ENCODE measurements at places on chromosomes 11 and 22.

DNA sequence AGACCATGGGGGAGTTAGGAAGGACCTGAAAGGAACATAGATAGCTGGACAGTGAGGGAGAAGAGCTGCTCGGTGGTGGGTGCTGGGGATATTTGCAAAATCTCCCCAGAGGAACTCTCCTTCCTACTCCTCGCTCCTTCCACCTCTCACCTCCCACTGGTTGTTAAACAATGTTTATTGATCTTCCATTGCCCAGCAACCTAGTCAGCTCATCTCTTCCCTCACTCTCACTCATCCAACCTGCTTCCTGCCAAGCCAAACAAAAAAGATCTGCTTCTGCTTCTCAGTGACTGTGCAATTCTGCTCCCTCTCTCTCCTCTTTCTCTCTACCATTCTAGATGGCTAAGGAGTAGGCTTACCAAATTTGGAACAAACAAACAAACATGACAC, 115.0 kb downstream of the SLC1A2 start:
- no peak for DNase-seq

DNA sequence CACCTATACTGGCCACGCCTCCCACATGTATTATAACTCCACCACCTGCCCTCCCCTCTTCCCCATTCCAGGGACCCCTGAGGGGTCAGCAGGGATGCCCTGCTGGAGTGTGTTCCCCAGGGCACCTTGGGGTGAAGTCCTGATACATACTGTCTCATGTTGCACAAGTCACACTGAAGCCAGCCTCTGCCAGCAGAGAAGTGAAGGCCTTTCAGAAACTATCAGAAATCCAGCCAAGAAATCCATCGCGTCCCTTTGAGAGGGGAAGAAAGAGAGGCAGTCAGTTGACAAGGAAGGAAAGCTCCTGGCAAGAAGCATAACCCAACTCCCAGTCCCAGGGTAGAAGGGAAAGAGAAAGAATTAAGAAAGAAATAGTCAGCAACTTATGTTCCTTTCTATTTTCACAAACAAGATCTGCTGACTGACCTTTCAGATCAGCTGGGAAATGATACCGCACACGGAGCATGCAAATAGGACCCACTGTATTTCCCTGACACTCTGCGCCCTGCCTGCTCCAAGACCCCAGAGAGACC, 45.2 kb downstream of the SC5D start:
- DNase-seq: no peak

- peak; percentile 68 for DNase-seq
Measured at GRCh38 chr11:135027461-135027860, 615.4 kb upstream of the B3GAT1 start.

DNA sequence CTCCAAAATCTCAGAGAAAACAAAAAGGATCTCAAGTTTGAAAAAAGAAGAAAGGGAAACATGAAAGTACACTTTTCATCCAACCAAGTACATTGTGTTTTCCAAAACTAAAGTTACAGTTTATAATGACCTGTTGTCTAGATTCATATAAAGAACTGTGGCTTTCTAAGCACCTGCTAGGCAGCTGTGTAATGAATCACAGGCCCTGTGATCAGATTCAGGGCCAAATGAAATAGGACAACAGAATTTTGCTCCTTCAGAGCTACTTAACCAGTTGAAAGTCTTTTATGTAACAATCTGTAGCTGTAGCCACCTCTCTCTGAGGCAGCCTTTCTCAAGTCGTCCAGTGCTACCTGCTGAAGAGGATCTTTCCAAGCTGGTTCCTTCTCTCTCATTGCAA, 960.0 kb upstream of the RAG2 start:
- DNase-seq: no peak

DNA sequence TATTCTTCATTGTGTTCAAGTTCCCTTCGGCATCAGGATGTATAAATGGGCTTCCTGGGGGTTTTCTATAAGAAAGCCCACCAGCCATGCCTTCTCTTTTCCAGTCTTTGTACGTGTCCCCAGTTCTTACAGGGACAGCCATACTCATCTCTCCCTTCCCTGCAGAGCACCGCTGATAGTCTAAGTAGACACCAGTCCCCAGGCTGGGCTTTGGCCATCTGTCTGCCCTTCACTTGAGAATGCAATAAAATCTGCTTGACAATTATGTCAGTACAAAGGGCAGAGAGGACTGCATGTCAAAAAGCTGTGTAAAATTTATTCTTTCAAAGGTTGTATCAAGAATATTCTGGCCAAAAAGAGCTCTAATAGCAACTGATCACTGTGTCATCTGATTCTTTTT, 27.3 kb downstream of the NTM start:
- no peak for DNase-seq

GRCh38 chr11:2443881-2444820, at the start of gene TRPM5:
Gene TRPM5 (minus strand): TSS chr11:2444514. CDS start chr11:2423036, 21,478 bp downstream.
- no peak for DNase-seq

DNA sequence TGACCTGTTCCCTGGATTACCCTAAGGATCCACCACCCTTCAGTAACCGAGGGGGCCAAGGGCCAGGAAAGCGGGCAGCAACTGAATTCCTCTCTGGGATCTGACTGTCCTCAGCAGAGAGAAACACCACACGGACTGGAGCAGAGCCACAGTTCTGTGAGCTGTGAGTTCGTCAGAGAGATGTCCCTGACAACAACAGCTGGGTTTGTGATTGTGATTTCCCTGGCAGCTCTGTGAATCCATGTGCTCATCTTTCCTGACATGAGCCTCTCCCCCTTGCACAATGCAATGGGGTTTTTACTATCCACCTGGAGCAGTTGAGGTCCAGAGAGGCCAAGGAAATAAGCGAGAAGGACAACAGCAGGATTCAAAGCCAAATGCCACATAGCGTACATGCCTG, 69.4 kb upstream of the AMPD3 start:
- DNase-seq: no peak

DNA sequence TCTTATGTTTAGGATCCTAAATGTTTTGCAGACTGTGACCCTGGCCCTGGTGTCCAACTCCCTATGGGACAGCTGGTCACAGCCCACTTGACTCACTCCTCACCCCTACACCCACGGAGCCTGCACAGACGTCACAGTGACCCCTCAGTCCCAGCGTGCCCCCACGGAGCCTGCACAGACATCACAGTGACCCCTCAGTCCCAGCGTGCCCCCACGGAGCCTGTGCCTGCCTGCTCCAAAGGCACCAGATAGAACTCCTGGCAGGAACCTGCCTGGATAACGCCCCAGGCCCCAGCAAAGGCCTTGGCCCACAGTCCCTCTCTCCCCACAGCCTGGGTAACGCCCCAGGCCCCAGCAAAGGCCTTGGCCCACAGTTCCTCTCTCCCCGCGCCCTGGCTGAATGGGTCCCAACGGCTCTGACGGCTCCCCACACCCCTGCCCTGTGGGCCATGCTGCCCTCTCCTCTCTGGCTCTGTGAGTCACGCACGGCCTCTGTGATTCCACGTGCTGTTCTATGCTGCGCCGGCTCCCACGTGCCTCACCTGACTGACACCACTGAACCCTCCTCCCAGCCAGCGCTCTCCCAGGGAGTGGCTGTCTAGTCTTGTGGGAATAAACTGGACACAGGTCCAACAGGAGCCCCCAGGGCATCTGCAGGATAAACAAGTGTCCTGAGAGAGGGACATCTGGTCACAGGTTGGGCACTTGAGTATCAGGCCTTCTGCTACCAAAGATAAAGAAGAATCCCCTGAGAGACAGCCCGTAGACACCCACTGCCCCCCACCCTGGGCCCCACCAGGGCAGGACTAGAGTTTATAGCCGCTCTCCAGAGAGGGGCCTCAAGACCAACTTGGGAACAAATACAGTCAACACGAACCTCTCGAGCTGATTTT, 250.3 kb downstream of the BRD1 start:
- no peak for DNase-seq

DNA sequence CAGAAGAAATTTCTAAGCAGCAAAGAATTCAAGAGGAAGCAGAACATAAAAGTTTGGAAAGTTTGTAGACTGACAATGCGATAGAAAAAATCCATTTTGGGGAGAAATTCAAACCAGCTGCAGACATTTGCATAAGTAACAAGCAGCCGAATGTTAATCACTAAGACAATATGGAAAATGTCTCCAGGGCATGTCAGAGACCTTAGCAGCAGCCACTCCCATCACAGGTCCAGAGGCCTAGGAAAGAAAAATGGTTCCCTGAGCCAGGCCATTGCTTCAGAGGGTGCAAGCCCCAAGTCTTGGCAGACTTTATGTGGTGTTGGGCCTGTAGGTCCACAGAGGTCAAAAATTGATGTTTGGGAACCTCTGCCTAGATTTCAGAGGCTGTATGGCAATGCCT, 155.4 kb downstream of the NELL1 start:
- DNase-seq: no peak

DNA sequence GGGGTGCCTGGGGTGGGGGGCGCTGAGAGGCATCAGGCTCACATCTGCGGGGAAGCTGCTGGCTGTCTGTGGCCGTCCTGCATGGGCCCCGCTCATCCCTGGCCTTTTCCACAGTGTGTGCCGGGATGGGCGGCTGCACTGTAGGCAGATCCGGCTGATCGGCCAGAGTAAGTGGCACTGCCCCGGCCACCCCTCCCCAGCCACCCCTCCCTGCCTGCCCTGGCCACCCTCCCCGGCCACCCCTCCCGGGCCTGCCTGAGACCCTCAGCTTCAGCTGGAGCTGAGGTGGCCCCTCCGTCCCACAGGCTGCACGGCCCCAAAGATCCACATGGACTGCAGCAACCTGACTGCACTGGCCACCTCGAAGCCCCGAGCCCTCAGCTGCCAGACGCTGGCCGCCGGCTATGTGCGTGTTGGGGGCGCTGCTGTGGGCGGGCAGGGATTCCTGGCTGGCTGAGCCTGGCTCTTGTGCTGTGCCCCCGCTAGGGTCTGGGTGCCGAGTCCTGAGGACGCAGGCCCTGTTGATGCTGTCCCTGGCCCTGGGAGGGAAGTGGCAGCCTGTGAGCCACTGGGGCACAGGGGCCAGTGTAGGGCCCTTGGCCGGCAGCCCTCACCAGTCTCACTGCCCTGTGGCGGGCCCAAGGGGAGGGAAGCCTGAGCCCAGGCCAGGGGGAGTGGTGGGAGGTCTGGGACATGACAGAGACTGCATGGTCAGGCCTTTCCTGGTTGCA, 10.9 kb downstream of the MUC2 start:
- no peak for DNase-seq

GRCh38 chr11:45563810-45564209, 101.6 kb downstream of the CHST1 start:
- DNase-seq: no peak

- no peak for DNase-seq
Measured at GRCh38 chr22:35886309-35886708, 142.3 kb downstream of the RBFOX2 start.

DNA sequence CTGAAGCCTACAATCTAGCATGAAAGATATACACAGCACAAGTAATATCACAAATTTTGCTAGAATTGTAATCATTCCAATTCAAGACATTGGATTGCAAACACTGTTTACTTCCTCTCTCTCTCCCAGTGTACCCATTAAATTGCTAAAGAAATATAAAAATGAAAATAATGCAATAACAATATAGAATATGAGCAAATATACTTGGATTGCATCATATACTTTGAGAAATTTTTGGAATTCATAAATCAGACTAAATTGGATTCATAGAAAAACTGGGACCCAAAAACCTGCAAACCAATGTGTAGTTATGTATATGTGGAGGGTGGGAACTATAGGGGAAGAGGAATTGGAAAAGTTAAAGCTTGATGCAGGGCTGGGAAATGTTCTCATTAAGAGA, 25.0 kb upstream of the OR56A1 start:
- no peak for DNase-seq

GRCh38 chr11:73241300-73241699, 23.2 kb downstream of the P2RY2 start:
- DNase-seq: no peak

DNA sequence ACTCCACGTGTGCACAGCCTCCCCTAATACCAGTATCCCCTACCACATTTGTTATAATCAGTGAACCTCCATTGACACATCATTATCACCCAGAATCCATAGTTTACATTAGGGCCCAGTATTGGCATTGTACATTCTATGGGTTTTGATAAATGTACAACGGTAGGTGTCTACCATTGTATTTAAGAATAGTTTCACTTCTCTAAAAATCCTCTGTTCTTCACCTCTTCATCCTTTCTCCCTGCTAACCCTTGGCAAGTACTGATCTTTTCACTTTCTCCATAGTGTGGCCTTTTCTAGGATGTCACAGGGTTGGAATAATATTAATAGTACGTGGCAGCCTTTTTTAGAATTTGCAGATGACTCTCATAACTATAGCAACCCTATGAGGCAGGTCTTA, 353.8 kb downstream of the DDX10 start:
- no peak for DNase-seq

GRCh38 chr11:106642331-106642730, 375.9 kb downstream of the GUCY1A2 start:
- DNase-seq: no peak

- no peak for DNase-seq
Measured at GRCh38 chr22:28397306-28397705, 282.3 kb downstream of the TTC28 start.

- DNase-seq: no peak
Measured at GRCh38 chr11:33543823-33544222, 156.8 kb downstream of the C11orf91 start.

DNA sequence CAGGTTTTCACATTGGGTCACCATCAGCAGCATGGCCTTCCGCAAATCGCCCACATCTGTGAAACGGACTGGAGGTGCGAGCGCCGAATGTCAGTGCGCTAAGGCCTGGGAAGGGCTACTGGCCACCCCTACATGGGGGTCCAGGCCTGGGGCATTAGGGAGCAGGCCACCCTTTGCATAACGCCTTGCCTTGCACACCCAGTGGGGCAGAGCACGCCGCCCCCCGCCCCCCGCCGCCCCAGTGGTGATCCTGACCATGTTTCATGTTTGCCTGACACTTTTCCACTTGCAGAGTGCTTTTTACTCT, 2.6 kb downstream of the GRK2 start:
- no peak for DNase-seq

- no peak for DNase-seq
Measured at GRCh38 chr11:62461740-62462507, 43.1 kb downstream of the SCGB1A1 start.

DNA sequence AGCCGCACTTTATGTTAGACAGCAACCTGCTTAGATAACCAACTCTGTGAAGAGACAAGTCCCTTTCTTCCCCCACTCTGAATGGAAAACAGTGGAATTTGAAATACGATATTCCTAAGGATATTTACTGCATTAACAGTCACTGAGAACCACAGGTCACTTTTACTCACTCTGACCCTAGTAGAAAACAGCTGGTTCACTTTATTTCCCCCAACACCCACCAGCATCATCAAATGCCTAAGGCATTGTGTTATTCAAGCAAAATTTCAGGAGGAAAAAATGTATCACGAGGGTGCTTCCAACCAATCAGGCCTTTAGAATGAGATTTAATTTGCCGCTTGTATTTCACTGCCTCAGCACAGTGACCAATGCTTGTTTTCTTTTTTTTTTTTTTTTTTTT, 1134.1 kb upstream of the CCDC90B start:
- DNase-seq: no peak

- DNase-seq: no peak
Measured at GRCh38 chr11:76033699-76034098, 172.6 kb downstream of the WNT11 start.

DNA sequence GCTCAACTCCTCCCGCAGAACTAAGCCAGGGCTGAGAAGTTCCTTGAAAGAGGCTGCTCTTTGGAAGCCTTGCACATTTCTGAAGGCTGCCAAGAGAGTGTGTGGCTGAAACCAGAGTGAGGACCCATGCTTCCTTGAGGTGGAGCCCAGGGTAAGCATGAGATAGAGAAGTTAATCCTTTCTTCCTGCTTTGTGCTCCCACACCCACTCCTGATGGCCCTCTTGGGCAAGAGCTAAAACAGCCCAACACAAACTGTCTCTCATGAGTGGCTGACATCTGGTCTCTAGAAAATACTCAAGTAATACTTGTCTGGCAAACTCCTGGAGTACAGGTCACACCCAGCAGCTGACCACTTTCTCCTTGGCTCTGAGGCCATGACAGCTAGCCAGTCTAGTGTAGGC, 523.7 kb downstream of the INSC start:
- no peak for DNase-seq

Measured in NT2/D1 (cell line).